Hepatic stellate cell (primary cell): ENCODE measurements at places on chromosomes 16 and 17.

DNA sequence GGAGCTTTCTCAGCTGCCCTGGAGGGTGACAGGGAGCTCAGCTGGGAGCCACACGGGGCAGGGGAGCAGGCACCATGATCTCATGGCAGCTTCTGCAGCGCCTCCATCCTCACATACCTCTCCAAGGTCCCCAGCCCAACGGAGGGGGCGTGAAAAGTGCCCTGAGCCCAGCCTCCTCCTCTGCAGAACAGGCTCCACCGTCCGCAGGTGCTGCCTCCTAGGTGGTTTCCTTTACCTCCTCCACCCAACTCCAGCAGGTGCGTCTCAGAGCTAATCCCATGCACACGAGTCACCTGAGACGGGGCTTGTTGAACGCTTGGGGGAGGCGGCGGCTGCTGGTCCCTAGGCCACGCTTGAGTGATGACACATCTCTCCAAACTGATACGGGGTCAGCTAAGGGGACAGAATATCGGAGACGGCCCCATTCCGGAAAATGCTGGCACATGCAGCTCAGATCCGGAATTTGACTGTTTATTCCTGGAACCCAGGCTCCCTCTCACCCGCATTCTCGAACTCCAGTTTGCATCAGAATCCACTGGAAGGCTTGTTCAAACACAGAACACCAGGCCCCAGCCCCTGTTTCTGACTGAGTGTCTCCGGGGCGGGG is 387 bp upstream of the SLC38A8 start:
- DNase-seq, result no peak

GRCh38 chr17:64658931-64659330 is 3.2 kb downstream of the SMURF2 start:
- no peak for DNase-seq

GRCh38 chr16:67872631-67873434 is at the start of gene EDC4:
TSS of gene EDC4 (plus strand) at chr16:67873052. CDS start at chr16:67873262, 210 bp downstream.
- peak; percentile 92 for DNase-seq

- peak; percentile 23 for DNase-seq
Measured at GRCh38 chr16:14600164-14600563, 29.9 kb downstream of the PARN start.

- peak; percentile 56 for DNase-seq
Measured at GRCh38 chr17:2400474-2400866, 390 bp downstream of the MNT start.

DNA sequence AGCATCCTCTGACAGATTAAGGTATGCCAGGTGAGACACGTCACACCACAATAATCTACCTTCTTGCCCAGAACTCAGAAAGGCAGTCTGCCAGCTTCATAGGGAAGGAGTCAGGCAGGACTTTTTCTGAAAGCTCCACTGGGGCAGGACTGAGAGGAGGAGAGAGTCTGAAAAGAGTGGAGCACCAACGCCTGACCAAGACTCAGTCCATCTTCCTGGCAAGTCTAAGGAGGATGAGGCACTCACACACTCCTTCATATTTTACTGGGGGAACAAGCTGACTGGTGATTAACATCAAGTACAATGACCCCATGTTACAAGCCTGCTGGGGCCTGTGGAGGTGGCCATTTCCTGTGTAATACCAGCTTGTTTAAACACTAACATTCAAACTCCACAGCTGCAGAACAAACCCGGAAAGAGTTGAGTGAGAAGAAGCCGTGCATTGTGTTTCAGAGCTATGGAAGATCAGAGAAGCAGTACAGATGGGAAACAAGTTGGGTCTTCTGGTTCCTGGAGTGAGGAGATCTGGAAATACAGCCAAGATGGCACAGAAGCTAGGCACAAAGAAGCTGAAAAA is 122.4 kb downstream of the HIC1 start:
- DNase-seq, result no peak

DNA sequence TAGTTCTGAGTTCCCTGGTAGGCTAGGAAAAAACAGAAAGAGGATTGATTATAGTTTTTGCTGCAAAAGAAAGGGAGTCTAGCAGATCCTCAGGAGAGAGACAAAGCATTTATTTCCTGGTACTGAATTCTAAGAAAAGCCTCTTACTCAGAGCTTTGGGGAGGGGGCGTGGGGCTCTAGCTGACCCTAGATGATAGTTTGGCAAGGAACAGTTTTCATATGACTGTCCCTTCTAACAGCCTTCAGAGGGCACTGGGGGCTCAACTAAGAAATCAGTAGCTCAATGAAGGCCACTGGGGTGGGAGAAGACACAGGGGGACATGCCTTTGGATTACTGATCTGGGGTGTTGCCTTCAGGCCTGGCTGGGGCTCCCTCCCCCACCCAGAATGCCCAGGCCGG is 4.0 kb downstream of the CA7 start:
- no peak for DNase-seq

- DNase-seq, result no peak
Measured at GRCh38 chr17:69046121-69046807, 14.5 kb downstream of the ABCA9 start.
